IMR-90 (cell line): ENCODE measurements at places on chromosomes 1 and 21.

DNA sequence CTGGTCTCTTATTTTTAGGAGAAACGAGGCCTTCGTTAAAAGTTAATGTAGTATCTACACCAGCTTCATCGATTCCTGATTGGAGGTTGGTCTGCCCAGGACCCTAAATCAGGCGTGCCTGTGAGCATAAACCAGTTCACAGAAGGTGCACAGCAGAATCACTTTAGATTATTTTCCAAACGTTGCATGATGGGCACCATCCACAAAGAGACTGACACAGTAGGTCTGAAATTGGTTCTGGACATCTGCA, 256 bp upstream of the TARBP1 start:
- 0 out of 2 replicates have a peak, but pooled peaks cover 2% of the 10 kb centered on the region for H3K27me3 ChIP-seq
- no peaks in the 10 kb centered on the region for H3K36me3 ChIP-seq
- DNase-seq, result no peak
- no peak overlapping the region for H3K27ac ChIP-seq
- H3K4me3 ChIP-seq, result peak overlapping the region; percentile 83; the same call in 1 of the 2 replicates

DNA sequence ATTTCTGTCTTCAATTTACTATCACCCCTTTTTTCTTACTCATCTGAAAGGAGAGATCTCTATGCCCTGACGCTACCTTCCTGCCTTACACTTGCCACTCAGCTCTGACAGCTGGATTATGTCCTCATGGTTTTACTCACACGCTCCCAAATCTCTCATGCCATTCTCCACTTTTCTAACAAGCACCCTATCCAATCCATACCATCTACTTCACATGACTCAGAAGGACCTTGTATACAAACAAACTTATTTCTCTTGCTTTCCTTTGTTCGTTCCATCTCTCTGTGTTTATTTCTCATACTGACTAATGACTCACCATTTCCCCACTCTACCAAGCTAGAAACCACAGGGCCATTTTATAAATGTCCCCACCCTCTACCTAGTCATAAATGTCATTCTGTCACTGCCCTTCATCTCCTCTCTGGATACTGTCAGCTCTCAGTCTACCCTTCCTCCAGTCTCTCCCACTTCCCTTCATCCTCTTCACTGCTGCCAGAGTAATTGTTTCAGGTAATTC, 87.3 kb downstream of the USP24 start:
- H3K4me3 ChIP-seq, result no peak overlapping the region
- peaks cover 10% of the 10 kb centered on the region for H3K4me1 ChIP-seq
- peaks cover 27% of the 10 kb centered on the region for H3K36me3 ChIP-seq
- no peaks in the 10 kb centered on the region for H3K27me3 ChIP-seq

- no peak overlapping the region for H3K4me3 ChIP-seq
- H3K4me1 ChIP-seq, result no peaks in the 10 kb centered on the region
- no peaks in the 10 kb centered on the region for H3K27me3 ChIP-seq
- H3K36me3 ChIP-seq, result no peaks in the 10 kb centered on the region
- DNase-seq, result no peak
These were observed 54.9 kb upstream of the AJAP1 start for GRCh38 chr1:4599521-4599920.

DNA sequence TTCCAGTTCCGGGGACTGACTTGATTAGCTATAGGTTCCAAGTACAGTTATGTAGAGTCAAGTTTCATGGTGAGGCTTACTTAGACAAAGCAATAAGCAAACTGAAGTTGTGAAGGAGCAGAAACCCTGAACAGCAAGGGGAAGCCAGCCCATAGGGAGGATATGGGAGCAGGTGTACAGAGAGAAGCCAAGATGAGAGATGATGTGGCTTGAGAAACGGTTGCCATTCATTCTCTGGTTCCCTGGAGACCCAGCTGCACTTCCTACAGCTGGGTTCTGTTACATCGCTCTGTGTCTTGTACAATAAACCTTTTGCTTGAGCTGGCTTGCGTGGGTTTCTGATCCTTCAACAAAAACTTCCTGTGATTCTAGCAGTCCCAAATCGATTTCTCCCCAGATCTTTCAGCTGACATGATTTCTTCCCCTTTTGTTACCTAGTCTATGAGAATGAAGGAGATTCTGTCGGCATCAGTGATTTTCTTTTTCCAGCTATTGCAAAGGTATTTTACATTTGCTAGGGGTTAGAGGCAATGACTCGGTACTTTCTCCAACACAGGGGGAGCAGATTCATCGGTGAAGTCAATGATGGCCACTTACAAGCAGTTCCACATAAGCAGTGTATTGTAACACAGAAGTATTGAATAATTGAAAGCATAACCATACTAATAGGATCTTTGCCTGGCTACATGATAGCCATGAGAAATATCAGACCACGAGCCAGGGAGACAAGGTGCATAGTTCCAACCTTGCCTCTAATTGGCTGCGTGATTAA, 67.3 kb downstream of the URB2 start:
- no peak for DNase-seq
- no peak overlapping the region for H3K4me3 ChIP-seq
- H3K27ac ChIP-seq, result no peak overlapping the region
- H3K4me1 ChIP-seq, result peaks cover 5% of the 10 kb centered on the region; the same call in 1 of the 2 replicates
- H3K27me3 ChIP-seq, result no peaks in the 10 kb centered on the region
- no peaks in the 10 kb centered on the region for H3K36me3 ChIP-seq

DNA sequence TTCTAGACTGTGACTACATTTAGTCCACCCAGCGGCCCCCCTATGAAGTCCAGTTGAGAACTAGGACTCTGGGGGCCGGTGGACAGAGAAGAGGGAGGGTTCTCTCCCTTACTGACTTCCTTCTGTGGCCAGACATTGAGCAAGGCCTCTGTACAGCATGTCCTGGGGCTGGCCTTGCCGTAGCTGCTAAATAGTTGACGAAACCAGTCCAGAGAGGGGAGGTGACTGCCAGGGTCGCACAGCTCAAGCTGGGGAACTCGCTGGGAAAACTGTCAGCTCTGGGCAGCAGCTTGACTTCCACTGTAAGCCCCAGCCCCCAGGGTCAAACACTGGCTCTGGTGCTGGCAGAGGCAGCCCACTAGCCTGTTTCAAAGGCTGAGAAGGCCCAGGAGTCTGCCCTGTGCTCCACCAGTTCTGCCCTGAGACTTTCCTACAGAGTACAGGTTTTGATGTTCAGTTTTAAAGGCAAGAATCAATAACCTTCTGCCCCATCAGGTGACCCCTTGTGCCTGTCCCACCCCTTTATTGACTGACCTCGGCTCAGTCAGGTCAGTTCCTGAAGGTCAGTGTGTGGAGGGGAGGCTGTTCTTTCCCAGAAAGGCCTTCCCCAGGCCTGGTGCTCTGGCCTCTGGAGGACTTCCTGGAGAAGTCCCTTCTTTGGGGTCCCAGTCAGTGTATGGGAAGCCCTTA, 14.1 kb downstream of the PCSK9 start:
- no peak overlapping the region for H3K27ac ChIP-seq
- H3K27me3 ChIP-seq, result peaks cover 23% of the 10 kb centered on the region
- no peak overlapping the region for H3K4me3 ChIP-seq
- no peaks in the 10 kb centered on the region for H3K36me3 ChIP-seq
- no peak for DNase-seq

GRCh38 chr1:199463521-199464127, 563.9 kb upstream of the NR5A2 start:
- H3K36me3 ChIP-seq, result no peaks in the 10 kb centered on the region
- peak; percentile 82 for DNase-seq
- H3K4me3 ChIP-seq, result no peak overlapping the region

- no peak overlapping the region for H3K27ac ChIP-seq
- no peaks in the 10 kb centered on the region; the same call in 1 of the 2 replicates for H3K4me1 ChIP-seq
- peak; percentile 94 for DNase-seq
- no peaks in the 10 kb centered on the region for H3K36me3 ChIP-seq
These were observed 72.9 kb downstream of the IVNS1ABP start for GRCh38 chr1:185244015-185244747.

- no peaks in the 10 kb centered on the region for H3K36me3 ChIP-seq
- DNase-seq, result no peak
- H3K27me3 ChIP-seq, result no peaks in the 10 kb centered on the region; the same call in 1 of the 2 replicates
- H3K27ac ChIP-seq, result no peak overlapping the region
- no peak overlapping the region for H3K4me3 ChIP-seq
- H3K4me1 ChIP-seq, result no peaks in the 10 kb centered on the region
These were observed 201.6 kb downstream of the PTPRU start for GRCh38 chr1:29437946-29438345.

DNA sequence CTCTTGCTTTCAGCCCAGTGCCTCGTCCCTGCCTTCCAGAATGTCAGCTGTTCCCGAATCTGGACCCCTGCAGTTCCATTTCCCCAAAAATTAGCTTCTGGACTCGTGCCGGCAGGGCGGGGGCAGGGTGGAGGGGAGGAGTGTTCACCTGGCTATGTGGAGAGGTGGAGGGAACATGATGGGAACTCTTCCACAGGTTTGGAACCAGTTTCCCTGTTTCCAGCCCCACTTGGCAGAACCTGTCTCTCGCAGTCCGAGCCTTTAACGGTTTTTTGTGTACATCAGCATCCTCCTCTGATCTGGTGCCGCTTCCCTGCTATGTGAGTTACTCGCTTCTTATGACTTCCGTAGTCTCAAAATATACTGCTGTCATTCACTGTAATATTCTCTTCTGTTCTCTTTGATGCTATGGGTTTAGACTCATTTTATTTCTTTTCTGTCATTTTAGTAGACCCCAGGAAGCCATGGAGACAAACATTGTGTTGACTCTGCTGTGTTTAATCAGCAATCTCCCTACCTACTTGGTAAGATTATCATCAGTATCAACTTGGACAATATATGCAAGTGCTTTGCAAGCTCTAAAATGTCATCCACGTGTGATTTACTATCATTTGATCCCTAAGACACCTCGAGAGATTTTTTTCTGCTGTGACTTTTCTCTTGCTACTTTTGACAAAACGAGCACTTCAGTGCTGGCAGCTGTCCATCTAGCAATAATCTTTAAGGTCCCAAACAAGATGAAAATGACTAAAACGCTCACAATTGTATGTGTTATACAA, 33.3 kb upstream of the HNRNPU start:
- no peaks in the 10 kb centered on the region for H3K36me3 ChIP-seq
- no peak overlapping the region for H3K27ac ChIP-seq
- no peaks in the 10 kb centered on the region for H3K27me3 ChIP-seq
- H3K4me1 ChIP-seq, result 0 out of 2 replicates have a peak, but pooled peaks cover 4% of the 10 kb centered on the region

- peaks cover 7% of the 10 kb centered on the region for H3K4me1 ChIP-seq
- peak; percentile 79 for DNase-seq
- H3K27ac ChIP-seq, result peak overlapping the region; percentile 80; the same call in 1 of the 2 replicates
These were observed 156.6 kb downstream of the AK5 start for GRCh38 chr1:77438236-77438913.

GRCh38 chr1:204651843-204652421, 33.6 kb downstream of the LRRN2 start:
- H3K27me3 ChIP-seq, result peaks cover 31% of the 10 kb centered on the region
- no peak for DNase-seq
- no peaks in the 10 kb centered on the region for H3K4me1 ChIP-seq

GRCh38 chr1:8197493-8198282, 120.2 kb upstream of the SLC45A1 start:
- DNase-seq, result peak; percentile 97
- H3K4me3 ChIP-seq, result no peak overlapping the region
- H3K36me3 ChIP-seq, result no peaks in the 10 kb centered on the region
- peaks cover 29% of the 10 kb centered on the region for H3K4me1 ChIP-seq
- peak overlapping the region; percentile 85 for H3K27ac ChIP-seq

GRCh38 chr1:16378443-16378842, 11.4 kb downstream of the SZRD1 start:
- peaks cover 29% of the 10 kb centered on the region for H3K4me1 ChIP-seq
- no peak for DNase-seq
